ENCODE measurements at places on chromosomes 6 and 20. TPM values are rescaled to one million over a fixed set of nuclear protein-coding genes. Genes with fewer than 3 reads are reported as not detected.

The MCCD1 gene
- total RNA-seq, result not detected

The SAMD5 gene
- total RNA-seq, result 7.8 TPM

The TMC2 gene
- total RNA-seq, result not detected

The NOTCH4 gene
- 10.6 TPM for total RNA-seq

The TCF21 gene
- total RNA-seq, result not detected

The BPIFB2 gene
- not detected for total RNA-seq

The SRSF12 gene
- 0.36 TPM for total RNA-seq

The SLC52A3 gene
- total RNA-seq, result 2.2 TPM

The POM121L2 gene
- total RNA-seq, result not detected

The SAMD3 gene
- total RNA-seq, result not detected

The MAFB gene
- total RNA-seq, result 56.9 TPM

DNA sequence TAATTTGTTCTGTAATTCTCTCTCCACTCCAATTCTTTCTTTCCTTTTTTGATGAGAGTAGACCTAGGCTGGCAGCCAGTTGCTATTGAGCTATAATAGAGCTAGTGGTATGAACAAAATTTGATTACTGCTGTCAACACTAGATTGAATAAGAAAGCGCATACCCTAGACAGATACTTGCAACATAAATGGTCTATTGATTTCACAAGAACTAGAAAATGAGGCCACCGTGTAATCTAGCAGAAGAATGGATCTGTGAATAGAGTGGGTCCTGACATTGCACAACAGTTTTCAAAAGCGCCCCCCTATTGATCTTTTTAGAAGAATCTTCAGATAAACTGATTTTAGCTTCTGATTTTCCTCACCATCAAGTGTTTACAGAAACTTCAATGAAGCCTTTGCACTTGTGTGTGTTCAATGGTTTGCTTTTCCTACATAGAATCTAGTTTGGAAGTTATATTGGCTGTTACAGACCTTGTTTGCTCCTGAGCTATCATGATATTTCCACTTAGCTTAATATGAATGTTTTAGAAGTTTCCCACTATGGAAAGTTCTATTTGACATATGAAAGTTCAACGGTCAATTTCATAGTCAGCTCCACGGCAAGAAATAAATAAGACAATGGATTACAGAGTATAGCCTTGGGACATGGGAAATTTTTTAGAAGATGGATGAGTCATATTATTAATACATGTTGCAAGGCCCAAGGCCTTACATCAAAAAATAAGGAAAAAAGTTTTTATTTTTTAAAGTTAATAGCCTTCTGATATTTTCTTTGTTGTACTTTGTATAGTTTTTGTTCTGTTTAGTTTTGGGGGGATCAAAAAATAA lies 55.6 kb downstream of the UTRN start:
- no peaks in the 10 kb centered on the region for H3K27me3 ChIP-seq
- peaks cover 94% of the 10 kb centered on the region for H3K4me1 ChIP-seq
- H3K27ac ChIP-seq, result peak overlapping the region; percentile 52
- no peaks in the 10 kb centered on the region for H3K36me3 ChIP-seq
- H3K4me3 ChIP-seq, result no peak overlapping the region

GRCh38 chr20:19433371-19434350 lies 221.2 kb downstream of the SLC24A3 start:
- no peaks in the 10 kb centered on the region for H3K4me1 ChIP-seq
- no peak overlapping the region for H3K27ac ChIP-seq
- DNase-seq, result no peak
- H3K4me3 ChIP-seq, result no peak overlapping the region

- H3K36me3 ChIP-seq, result no peaks in the 10 kb centered on the region
- DNase-seq, result no peak
- peaks cover 11% of the 10 kb centered on the region for H3K4me1 ChIP-seq
- no peak overlapping the region for H3K4me3 ChIP-seq
- H3K27ac ChIP-seq, result no peak overlapping the region
These were observed 56.1 kb downstream of the QKI start for GRCh38 chr6:163470611-163471010.

- DNase-seq, result no peak
- H3K36me3 ChIP-seq, result no peaks in the 10 kb centered on the region
- no peak overlapping the region for H3K27ac ChIP-seq
- H3K4me1 ChIP-seq, result no peaks in the 10 kb centered on the region
- H3K4me3 ChIP-seq, result no peak overlapping the region
- no peaks in the 10 kb centered on the region for H3K27me3 ChIP-seq
These were observed 123.1 kb upstream of the GJE1 start for GRCh38 chr6:142009647-142010046.

DNA sequence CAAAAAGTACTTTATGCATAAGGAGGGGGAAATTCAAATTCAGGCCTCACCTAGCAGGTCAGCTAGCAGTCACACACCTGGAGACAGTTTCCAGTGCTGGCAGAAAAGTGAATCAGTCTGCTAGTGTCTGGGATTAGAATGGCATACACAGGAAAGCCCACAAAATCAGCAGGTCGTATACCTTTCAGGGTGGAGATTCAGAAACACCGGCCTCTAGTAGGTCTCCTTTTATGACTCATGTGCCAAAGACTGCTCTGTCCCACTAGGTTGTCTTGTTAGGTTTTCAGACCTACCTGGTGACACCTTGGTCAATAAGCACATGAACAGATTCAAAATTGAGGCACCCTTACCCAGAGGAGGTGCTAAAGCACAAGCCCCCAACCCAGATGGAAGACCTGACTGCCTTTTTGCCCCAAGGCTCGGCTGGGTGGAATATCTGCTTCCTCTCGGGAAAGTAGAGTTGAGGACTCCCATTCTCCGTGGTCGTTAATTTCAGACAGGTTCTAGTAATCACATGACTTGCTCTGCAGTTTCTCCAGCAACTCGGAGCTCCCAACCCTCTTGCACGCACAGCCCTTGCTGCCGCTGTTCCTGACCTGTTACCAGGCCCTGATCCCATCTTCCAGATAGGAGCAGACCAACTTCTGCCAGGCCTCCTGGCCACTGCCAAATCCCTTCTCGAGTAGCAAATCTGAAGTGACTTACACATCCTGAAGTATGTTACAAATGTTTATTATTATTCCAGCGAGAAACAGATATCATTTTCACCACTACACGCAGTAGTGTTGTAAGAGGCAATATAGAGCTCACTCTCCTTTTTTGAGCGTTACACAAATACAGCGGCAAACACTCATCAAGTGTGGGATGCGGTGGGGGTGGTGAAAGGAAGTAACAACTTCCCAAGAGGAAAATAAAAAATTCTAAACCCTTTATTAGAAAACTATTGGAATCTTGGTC lies 46.6 kb downstream of the AGPAT4 start:
- no peak for DNase-seq
- no peak overlapping the region for H3K27ac ChIP-seq
- no peak overlapping the region for H3K4me3 ChIP-seq
- H3K4me1 ChIP-seq, result peaks cover 10% of the 10 kb centered on the region

- H3K4me3 ChIP-seq, result no peak overlapping the region
- H3K27me3 ChIP-seq, result no peaks in the 10 kb centered on the region
- no peaks in the 10 kb centered on the region for H3K36me3 ChIP-seq
- no peak for DNase-seq
These were observed 231.8 kb upstream of the RREB1 start for GRCh38 chr6:6875818-6876470.

DNA sequence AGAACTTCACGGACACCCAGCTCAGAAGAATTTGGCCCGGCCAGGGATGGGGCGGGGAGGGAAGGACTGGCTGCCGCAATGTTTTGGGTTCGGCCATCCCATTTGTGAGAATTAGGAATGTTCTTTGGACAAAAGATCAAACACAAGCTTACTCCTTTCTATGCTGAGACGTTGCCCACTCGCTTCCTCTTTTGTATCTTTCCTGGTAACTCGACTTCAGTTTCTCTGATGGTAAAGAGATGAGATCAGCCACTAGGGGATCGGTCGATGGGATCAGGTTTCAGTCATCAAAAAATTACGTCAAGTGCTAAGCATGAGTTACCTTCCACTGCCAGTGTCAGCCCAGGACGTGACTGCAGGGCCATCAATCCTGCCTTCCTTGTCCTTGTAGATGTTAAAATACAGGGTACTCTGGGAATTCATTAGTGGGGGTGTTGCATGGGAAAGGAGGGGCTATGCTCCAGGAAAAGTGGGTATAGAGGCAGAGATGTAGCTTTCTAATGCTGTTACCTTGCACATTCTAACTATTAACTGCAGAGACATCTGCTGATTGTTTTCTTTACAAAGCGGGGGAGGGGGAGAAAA lies 190.2 kb downstream of the TSHZ2 start:
- no peaks in the 10 kb centered on the region for H3K36me3 ChIP-seq
- peaks cover 20% of the 10 kb centered on the region for H3K4me1 ChIP-seq
- no peaks in the 10 kb centered on the region for H3K27me3 ChIP-seq
- peak overlapping the region; percentile 57 for H3K27ac ChIP-seq

DNA sequence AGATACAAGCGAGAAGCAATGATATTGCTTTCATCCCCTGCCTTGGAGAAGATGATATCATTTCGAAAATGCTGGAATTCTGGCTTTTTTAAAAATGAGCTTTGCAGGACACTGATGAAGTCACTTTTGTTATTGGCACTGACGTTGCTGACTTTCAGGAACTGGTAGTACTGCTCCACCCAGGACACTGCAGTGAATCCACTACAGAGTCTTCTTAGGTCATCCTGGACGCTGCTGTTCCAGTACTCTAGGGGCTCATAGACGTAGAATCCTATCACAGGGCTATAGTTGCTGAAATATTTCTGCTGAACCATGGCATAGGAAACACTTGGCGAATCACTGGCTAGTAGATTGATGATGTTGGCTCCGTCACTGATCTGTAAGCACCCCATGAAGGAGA lies 97.2 kb downstream of the OPN5 start:
- no peaks in the 10 kb centered on the region for H3K27me3 ChIP-seq
- no peak overlapping the region for H3K27ac ChIP-seq
- no peak for DNase-seq
- no peak overlapping the region for H3K4me3 ChIP-seq
- no peaks in the 10 kb centered on the region for H3K36me3 ChIP-seq

DNA sequence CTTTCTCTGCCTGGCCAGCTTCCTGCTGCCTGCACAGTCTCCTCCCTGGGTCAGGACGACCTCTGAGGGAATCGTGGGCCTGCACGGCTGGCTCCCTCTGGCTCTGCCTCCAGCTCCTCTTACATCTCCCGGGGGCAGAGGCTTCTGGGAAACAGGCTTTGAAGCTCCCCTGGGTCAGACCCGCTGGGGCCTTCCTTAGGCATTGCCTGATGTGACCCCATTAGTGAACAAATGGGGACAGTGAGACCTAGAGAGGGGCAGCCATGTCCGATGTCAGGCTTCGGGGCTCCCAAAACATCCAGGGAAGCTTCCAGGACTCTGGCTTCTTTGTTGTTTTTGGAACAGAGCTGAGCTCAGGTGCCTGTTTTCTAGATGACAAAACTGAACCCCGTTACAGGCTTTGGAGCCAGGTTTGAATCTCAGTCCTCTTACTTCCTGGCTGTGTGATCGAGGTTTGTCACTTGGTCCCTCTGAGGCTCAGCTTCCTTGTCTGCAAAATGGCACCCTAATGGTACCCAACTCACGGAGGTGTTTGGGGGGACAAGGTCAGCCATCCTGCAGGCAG lies 94.3 kb downstream of the CEBPB start:
- no peaks in the 10 kb centered on the region for H3K27me3 ChIP-seq
- no peak overlapping the region for H3K4me3 ChIP-seq
- no peak for DNase-seq

GRCh38 chr20:40922865-40923264 lies 105.8 kb upstream of the TOP1 start:
- H3K36me3 ChIP-seq, result no peaks in the 10 kb centered on the region
- DNase-seq, result no peak
- H3K27me3 ChIP-seq, result peaks cover 3% of the 10 kb centered on the region
- H3K27ac ChIP-seq, result no peak overlapping the region

DNA sequence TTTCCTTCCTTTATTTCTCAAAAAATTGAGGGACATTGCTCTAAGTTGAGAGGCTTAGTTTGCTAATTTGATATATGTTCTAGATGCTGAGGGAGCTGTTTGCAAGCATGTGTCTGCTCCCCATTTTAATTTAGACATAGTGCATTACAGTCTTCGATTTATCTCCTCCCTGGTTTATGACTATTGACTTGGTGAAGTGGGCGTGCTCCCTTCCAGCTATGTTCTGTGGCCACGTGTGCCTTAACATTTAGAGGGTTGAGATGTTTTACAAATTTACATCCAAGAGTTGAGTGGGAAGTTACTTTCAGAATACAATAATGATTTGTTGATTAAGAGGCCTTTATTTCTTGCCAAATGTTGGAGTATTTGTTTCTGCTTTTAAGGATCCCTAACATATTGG lies 48.2 kb downstream of the KLHL32 start:
- no peaks in the 10 kb centered on the region for H3K4me1 ChIP-seq
- no peaks in the 10 kb centered on the region for H3K27me3 ChIP-seq
- H3K4me3 ChIP-seq, result no peak overlapping the region
- H3K36me3 ChIP-seq, result no peaks in the 10 kb centered on the region

DNA sequence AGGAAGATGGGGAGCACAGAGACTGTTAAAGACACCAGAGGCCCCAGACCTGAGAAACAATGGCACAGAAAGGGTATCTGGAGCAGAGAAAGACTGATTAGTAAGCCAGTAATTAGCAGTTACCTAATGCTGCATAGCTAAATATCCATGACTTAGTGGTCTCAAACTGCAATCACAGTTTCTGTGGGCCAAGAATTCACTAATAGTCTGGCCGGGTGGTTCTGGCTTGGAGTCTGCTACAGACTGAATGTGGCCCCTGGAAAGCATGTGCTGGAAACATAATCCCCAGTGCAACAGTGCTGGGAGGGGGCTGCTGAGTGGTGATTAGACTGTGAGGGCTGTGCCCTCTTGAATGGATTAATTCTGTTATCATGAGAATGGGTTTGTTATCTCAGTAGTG lies 54.1 kb upstream of the VSX1 start:
- peaks cover 4% of the 10 kb centered on the region for H3K4me1 ChIP-seq
- H3K27me3 ChIP-seq, result peaks cover 3% of the 10 kb centered on the region
- no peak for DNase-seq
- H3K27ac ChIP-seq, result no peak overlapping the region
- no peaks in the 10 kb centered on the region for H3K36me3 ChIP-seq

- no peaks in the 10 kb centered on the region for H3K36me3 ChIP-seq
- H3K27me3 ChIP-seq, result peaks cover 2% of the 10 kb centered on the region
- no peak overlapping the region for H3K27ac ChIP-seq
- no peak for DNase-seq
- H3K4me3 ChIP-seq, result no peak overlapping the region
These were observed 16.4 kb downstream of the FOXQ1 start for GRCh38 chr6:1328129-1328800.

DNA sequence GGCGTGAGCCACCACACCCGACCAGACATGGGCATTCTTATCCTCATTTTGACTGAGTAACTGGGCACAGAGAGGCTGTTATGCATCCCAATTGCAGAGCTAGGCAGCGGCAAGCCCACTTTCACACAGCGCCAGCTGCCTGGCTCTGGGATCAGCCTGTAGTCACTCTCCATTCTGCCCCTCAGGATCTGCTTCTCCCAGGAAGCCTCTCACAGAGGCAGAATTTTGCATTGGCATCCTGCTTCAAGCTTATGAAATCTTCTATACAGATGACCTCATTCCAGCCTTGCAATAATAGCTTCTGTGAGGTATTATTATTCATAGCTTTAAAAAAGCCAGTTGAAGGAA lies 37.0 kb upstream of the IER3 start:
- H3K4me1 ChIP-seq, result peaks cover 52% of the 10 kb centered on the region
- no peak overlapping the region for H3K4me3 ChIP-seq
- peak overlapping the region; percentile 82 for H3K27ac ChIP-seq
- no peaks in the 10 kb centered on the region for H3K27me3 ChIP-seq
- DNase-seq, result no peak

GRCh38 chr6:119314885-119315272 lies 34.7 kb downstream of the MAN1A1 start:
- no peak for DNase-seq
- H3K4me1 ChIP-seq, result peaks cover 20% of the 10 kb centered on the region
- H3K27me3 ChIP-seq, result no peaks in the 10 kb centered on the region

GRCh38 chr6:21395121-21395520 lies 198.4 kb upstream of the SOX4 start:
- H3K4me1 ChIP-seq, result peaks cover 5% of the 10 kb centered on the region
- no peak overlapping the region for H3K27ac ChIP-seq
- no peak for DNase-seq
- no peak overlapping the region for H3K4me3 ChIP-seq
- no peaks in the 10 kb centered on the region for H3K36me3 ChIP-seq
- H3K27me3 ChIP-seq, result no peaks in the 10 kb centered on the region

Measured in suprapubic skin (tissue), 4 donors.